ENCODE measurements at places on chromosomes 13 and 19.

DNA sequence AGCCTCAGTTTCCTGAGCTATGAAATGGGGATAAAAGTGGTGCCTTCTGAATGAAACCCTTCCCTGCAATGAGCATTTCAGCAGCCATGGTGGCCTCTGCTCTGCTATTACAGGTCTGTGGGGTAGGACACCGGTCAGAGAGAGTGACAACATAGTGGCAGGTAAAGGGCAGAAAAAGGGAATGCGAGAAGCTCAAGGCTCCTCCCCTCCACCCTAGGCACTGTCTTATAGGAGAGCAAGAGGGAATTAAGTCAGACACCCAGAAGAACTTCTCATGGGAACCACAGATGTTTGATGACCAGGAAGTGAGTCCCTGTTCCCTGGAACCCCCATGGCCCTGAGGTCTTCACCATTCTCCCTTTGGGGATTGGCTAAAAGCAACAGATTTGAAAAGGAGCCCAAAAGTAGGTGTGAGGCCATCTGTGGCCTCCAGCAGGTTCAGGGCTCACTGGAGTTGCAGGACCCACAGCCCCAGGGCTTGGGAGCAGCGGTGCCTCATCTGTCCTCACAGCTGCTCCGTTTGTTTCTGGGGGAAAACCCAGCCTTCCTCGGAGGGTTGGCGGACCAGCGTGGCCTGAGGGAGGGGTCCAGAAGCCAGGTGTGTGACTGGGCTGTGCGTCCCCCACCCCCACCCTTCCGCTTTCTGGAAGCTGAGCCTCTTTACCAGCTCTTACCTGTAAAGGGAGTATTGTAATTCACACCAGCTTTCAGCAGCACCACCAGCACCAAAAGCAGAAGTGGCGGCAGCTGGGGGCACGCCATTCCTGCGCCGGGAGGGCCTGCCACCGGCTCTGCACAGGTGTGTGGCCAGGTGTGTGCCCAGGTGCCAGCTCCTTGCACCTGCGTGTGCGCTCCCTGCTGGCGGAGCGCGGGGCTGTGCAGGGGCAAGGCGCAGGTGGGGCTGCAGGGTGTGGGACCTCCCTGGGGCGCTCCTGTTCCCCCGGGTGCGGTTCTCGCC lies 19.4 kb downstream of the IQCN start:
- DNase-seq: no peak

DNA sequence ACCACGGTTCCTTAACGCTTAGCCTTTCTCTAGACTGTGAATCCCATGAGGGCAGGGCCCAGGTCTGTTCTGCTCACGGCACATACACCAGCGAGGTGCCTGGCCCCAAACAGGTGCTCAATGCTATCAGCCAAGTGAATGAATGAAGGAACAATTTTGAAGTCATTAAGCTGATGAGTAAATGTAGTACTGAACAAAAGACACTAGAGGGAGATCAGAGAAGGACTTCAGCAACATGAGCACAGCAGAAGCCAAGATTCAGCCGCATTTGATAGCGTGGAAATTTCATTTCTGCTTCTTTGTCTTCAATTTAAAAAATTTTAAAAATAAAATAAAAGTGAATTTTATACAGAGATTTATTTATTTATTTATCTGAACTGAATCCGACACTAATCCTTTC lies 20.1 kb upstream of the MYO16 start:
- peak; percentile 16 for DNase-seq

GRCh38 chr19:1421218-1421957 lies 14.0 kb downstream of the DAZAP1 start:
- no peak for DNase-seq

DNA sequence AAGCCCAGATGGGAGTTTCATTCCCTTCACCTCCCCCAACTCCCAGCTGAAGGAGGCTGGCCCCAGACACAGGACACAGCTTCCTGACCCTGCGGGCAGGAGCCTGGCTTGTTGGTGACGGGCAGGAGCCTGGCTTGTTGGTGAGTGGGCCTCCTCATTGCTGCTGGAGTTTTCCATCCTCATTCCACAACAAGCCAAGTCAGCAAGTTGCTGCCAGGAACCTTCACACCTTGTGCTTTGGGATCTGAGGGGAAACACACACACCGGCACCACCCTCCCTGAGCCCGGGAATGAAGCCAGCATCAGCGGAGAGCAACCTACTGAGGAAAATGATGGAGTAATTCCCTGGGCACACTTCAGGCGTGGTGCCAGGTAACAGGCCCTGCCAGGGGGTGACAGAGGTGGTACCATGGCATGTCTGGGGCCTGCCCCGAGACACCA lies 74.9 kb downstream of the ALOX5AP start:
- no peak for DNase-seq

DNA sequence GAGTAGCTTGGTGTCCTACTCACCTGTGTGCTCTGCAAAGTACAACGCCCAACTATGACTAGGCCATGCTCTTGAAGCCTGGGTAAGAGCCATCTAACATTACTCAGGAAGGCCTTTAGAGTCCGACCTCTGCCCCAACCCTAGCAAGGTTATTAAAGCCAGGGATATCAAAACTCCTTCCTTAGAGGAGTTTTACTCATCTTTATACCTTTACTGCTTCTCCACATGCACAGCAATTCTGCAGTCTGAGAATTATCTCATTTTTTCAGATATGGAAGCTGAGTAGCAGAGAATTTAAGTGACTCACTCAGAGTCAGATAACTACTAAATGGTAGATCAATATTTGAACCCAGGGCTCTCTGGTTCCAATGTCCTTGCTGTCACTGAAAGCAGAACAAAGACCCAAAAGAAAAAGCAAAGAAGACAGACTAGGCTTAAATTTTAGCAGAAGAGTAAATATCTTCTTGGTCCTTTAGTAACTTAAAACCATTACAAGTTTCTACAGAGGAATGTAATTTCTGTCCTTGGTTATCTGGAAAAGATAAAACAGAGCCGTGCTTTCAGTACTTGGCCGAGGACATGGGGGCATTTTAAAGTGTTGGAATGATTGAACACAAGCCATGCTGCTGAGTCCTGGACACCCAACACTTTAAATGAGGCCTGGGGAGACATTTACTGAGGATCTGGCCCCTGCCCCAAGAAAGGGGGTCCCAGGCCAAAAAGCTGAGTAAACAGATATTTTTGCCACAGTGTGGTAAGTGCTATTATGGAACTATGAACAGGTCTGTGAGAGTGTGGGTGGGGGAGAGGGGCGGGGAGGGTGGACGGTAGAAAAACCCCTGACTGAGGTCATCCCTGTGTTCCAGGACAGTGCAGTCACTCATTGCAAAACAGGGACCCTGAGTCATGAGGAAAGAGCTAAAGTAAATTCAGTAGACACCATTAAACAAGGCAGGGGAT lies 18.4 kb upstream of the KPNA3 start:
- DNase-seq: peak; percentile 74
